Thoracic aorta (tissue), 2 donors: ENCODE measurements at places on chromosomes 7 and 10. TPM values are rescaled to one million over a fixed set of nuclear protein-coding genes. Genes with fewer than 3 reads are reported as not detected.

The PLAC9 gene
- 123 TPM for total RNA-seq

- DNase-seq, result no peak
Measured at GRCh38 chr7:47119261-47119865, 462.5 kb downstream of the TNS3 start.

DNA sequence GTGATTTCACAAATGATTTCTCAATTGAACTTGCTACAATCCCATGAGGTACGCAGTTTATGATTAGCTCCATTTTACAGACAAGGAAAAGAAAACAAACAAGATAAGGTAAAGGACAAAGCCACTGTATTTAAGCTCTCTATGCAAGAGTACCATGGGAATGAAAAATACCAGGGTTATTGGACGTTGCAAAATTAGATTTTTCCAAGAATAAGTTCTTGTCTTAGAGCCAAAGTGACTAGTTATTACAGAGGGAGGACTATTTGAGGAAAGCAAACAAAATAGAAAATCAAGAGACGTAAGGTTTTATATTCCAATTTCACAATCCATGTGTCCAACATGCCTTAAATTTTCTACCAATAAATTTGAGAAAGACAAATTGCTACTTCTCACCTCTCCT is 97.9 kb upstream of the PTN start:
- DNase-seq, result no peak

DNA sequence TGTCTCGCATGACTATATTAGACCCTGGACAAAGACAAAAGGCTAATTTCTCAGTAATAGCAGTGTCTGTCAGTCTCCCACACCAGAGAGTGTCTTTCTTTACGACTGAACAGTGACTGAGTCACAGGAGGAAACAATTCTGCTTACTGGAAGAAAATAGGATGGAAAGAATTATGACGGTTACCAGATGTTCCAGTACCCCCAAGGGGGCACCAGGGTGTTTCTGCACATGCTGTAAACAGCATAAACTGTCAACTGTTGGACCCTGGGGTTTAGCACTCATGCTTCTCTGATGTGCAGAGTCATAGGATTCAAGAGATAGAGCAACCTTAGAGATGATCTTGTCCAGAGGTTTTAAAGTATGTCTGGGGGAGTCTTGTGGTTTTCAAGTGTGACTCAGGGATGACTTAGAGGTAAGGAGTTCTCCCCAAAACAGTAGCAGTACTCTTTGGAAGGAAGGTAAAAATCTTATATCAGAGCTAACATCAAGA is 291.7 kb downstream of the THSD7A start:
- no peak for DNase-seq

GRCh38 chr7:90582164-90582563 is 14.0 kb upstream of the CDK14 start:
- no peak for DNase-seq

- DNase-seq, result no peak
Measured at GRCh38 chr10:104028823-104029520, 56.7 kb downstream of the COL17A1 start.
